ENCODE measurements at places on chromosomes 1 and 21. TPM values are rescaled to one million over a fixed set of nuclear protein-coding genes. Genes with fewer than 3 reads are reported as not detected.

Gene CRYAA
- not detected for total RNA-seq

Gene LCE2B
- not detected for total RNA-seq

Gene SYNC
- total RNA-seq: 19.5 TPM

Gene CLCA1
- total RNA-seq: not detected

Gene S100A7A
- total RNA-seq: not detected

Gene PRPF38A
- 12.1 TPM for total RNA-seq

Gene SIM2
- total RNA-seq: not detected

Gene PRAMEF14
- total RNA-seq: not detected

Gene KIF26B
- total RNA-seq: 15.9 TPM

Gene TRIM33
- total RNA-seq: 11.0 TPM

Gene ADORA1
- not detected for total RNA-seq

Gene NPPA
- total RNA-seq: not detected

Gene PCP4L1
- not detected for total RNA-seq

Gene OR2T29
- not detected for total RNA-seq

Gene YBX1
- total RNA-seq: 864 TPM

Gene TMEM69
- total RNA-seq: 32.1 TPM

Gene TTC22
- not detected for total RNA-seq

Gene CYP4X1
- total RNA-seq: not detected

Gene AURKAIP1
- 186 TPM for total RNA-seq

Gene VANGL1
- 12.7 TPM for total RNA-seq

Gene ACTL8
- not detected for total RNA-seq

Gene ELF3
- total RNA-seq: not detected

Gene RNU1-4
- total RNA-seq: not detected

Gene SLC2A5
- total RNA-seq: 3.5 TPM

Gene CRNN
- total RNA-seq: not detected

Gene PATJ
- 3.2 TPM for total RNA-seq

Gene NECTIN4
- under 0.01 TPM for total RNA-seq

Gene AIRE
- not detected for total RNA-seq

Gene C8A
- not detected for total RNA-seq

Measured in myometrial cell (primary cell).